ENCODE measurements at places on chromosomes 13 and 19.

- no peak for DNase-seq
These were observed 256.0 kb downstream of the PCDH9 start for GRCh38 chr13:66974174-66974573.

GRCh38 chr19:54179921-54180461 lies 7.0 kb upstream of the TMC4 start:
- no peak for DNase-seq

- no peak for DNase-seq
These were observed 63.4 kb downstream of the CELF5 start for GRCh38 chr19:3287814-3288213.

GRCh38 chr19:10061717-10062310 lies 24.3 kb upstream of the SHFL start:
- DNase-seq, result no peak

DNA sequence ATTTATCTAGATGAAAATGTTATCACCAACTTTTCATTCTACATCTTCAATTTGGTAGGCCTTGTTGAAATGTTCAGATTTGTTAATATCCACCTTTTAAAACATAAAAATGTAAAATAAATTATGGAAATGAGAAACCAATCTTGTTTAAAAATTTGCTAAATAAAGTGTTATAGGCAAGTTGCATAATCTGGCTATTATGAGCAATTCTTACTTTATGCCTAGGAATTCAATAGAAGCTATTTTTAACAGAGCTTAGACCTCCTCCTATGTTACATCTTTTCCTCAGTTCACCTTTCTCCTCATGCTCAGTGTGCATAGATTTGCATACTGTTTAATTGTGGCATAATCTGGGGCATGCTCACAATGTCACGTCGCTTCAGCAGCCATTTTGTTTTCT lies 87.9 kb upstream of the POSTN start:
- DNase-seq, result no peak

DNA sequence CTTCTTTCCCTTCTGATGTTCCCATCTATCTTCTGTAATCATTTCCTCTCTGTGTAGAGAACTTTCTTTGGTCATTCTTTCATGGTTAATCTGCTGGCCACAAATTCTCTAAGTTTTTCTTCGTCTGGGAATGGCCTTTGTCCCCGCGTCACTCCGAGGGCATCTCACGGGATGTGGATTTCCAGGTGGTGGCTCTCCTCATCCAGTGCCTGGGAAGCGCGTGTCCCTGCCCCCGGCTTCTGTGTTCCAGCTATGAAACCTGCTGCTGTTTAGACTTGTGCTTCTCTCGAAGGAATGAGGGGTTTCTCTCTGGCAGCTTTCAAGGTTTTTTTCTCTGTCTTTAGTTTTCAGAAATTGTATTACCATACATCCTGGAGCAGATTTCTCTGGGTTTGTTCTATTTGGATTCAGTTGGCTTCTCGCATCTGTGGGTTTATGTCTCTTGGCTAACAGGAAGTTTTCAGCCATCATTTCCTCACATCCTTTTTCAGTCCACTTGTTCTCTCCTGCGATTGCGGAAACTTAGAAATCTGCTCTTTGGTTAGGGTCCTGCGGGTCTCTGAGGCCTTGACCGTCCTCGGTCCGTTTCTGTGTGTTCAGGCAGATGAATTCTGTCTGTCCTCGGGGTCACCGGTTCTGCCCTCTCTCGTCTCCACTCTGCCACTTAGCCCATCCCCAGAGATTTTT lies 36.9 kb upstream of the DCUN1D2 start:
- no peak for DNase-seq

DNA sequence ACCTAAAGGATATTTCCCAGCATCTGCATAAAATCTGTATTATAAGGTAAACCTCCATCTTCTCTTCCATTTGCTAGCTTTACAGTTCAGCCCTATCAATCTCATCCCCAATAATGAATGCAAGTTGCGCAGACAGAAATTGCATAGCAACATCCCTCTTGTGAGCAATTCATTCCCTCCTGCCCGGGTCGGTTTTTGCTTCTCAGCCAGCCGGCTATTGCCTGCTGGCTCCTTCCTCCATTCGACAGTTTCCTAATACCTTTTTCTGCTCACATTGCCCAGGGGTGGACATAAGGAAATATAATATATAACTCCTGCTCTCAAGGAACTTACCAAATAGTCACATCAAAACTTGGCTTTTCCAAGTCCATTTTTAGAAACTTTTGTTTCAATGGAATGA lies 125.2 kb downstream of the FGF9 start:
- DNase-seq, result no peak

- no peak for DNase-seq
These were observed 13.9 kb downstream of the MPND start for GRCh38 chr19:4357095-4357797.

- no peak for DNase-seq
These were observed 8.4 kb downstream of the IGFL3 start for GRCh38 chr19:46116121-46116520.

- no peak for DNase-seq
These were observed 190.0 kb downstream of the MZT1 start for GRCh38 chr13:72537395-72537780.

DNA sequence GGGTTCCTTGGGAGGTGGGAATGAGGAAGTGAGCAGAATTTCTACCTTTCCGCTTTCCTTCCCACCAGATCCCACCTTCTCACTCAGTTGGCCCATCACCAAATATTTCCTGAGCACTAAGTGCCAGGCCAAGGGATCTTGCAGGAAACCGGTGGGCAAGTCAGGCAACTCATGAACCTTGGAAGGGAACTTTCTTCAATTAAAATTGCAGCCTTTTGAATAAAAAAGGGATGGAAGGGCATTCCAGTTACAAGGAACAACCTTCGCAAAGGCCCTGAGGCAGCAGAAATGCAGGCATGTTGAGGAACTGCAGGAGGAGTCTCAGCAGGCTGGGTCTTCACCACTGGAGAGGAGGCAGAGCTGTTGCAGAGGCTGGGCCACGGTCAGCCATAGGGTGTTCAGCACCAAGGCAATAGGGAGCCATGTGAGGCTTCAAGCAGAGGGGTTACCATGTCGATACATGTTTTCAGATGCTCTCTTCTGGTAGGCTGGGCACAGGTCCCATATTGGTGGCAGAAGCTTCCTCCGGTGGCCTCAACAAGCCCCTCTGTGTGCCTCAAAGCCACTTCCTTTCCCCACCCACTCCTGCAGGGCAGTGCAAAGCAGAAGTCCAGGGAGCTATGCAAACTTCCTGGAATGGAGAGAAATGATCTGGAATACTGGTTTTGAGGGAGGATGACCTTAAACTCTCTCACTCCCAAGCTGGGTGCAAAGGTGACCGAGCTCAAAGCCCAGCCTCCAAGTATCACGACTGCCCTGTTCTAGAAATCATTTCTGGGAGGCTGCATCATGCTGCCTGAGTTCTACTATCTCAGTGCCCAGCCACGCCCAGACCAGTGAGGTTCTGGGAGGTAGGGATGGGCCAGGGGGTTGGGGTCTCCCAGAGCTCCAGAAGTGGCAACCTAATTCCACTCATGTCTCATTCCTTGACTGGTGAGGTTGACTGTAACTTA lies at the start of gene FUT6:
Gene FUT6, minus strand, starts transcription at position 638 of the 953 bp plus-strand sequence. CDS start 7,135 bp downstream, outside the sequence.
- no peak for DNase-seq

Data from SJSA1 (cell line).